ENCODE measurements at places on chromosomes 16 and 17.
A peak's percentile ranks its signal among the peaks of the same experiment; 100 is the strongest.

DNA sequence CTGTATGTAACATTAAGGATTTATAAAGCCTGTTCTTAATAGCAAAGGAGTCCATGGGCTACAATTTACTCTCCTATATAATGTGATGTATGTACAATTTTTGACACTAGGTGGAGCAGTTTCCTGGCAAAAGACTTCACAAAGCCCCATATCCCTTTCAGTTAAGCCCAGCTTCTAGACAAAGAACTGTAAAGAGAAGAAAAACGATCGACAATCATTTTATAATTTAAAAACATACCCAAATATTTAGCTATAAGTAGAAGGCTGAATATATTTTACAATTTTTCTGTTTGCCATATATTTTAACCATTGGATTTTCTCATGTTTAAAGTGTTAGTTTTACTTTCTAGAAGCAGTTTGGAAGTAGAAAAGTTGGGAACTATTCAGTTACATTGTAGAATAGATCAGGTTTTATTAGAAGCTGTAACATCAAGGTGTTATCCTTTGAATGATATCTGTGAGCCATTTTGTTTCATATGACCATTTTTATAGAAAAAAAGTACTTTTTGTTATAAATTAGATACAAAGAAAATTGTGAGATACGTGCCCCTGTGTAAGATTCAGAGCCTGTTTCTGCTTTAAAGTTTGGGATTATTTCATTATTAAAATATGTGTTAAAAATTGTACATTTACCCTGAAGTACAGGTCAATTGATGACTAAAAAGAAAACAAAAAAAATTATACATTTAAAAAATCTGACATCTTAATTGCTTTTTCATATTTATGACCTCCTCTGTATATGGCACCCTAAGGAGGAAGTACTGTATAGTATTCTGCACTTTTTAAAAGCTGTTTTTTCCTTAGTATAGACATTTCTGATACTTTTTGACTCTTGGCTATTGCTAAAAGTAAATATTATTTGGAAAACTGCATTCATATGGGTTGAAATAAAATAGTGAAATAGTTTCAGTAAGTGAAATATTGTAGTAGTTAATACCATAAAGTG, 46.3 kb downstream of the VMP1 start:
- no peak for DNase-seq

- no peak for DNase-seq
Measured at GRCh38 chr16:66503030-66503429, 46.9 kb downstream of the TK2 start.

DNA sequence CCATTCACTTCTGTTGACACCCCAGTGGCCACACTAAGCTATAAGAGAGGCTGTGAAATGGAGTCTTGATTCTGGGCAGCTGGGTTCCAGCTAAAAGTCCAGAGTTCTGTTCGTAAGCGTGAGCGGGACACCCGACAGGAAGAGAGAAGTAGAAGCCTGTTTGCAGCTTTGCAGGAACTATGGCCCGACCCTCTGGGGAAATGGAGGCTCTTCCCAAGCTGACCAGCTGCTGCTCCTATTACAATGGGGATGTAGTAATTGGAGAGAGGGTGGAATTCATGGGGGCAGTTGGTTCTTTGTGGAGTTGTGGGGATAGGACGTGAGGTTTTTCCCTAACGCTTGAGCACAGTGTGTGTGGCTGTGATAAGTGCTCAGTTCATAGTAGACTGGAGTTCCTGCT, 28.4 kb downstream of the UBALD1 start:
- no peak for DNase-seq

- DNase-seq: no peak
Measured at GRCh38 chr16:56415875-56416274, 9.5 kb downstream of the AMFR start.

GRCh38 chr16:71627731-71628181, 1.8 kb downstream of the MARVELD3 start:
- no peak for DNase-seq

GRCh38 chr17:50953831-50954601, 87.9 kb upstream of the TOB1 start:
- no peak for DNase-seq

- no peak for DNase-seq
Measured at GRCh38 chr17:17888821-17889220, 52.0 kb upstream of the SREBF1 start.

GRCh38 chr17:79997011-79997660, 38.5 kb downstream of the TBC1D16 start:
- peak; percentile 50 for DNase-seq

DNA sequence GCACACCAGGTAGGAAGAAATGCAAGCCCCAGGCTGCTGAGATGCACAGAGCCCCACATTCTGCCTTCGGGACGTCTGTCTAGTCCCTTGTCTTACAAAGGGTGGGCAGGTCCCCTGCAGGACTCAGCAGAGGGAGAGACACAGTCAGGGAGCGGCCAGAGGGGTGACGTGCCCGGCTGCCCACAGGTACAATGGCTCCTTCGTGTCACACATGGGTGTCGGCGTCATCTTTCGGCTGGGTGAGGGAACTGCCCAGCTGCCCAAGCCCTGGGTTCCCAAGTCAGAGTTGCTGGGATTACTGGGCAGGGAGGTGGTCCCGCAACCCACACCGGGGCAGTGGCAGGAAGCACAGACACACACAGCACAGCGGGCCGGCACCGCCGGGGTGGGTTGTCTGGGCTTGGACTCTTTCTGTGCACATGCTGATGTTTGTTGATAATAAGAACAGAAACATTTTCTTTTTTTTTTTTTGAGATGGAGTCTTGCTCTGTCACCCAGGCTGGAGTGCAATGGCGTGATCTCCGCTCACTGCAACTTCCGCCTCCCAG, 80.6 kb downstream of the JPH3 start:
- DNase-seq: no peak

- no peak for DNase-seq
Measured at GRCh38 chr16:69595127-69596036, 29.6 kb downstream of the NFAT5 start.

DNA sequence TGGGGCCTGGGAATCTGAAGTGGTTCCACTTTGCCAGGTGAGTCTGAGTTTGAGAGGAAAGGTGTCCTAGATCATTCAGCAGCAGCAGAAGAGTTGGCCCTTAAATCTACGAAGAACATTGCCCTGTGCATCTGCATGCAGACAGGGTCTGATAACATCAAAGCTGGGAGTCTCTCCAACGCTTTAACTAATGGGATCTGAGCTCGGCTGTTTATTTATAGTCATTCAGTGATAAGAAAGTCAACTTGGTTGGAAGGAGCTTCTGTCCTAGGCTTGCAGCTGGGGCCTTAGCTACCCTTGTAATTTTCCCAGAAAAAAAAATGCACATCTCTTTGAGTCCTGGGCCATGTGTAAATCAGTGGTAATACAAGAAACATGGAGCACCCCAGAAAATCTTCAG, 418.0 kb upstream of the HSBP1 start:
- DNase-seq: no peak

- no peak for DNase-seq
Measured at GRCh38 chr17:68819465-68819864, 135.7 kb downstream of the ABCA8 start.

- DNase-seq: no peak
Measured at GRCh38 chr17:50681263-50682200, 26.2 kb downstream of the ANKRD40 start.

DNA sequence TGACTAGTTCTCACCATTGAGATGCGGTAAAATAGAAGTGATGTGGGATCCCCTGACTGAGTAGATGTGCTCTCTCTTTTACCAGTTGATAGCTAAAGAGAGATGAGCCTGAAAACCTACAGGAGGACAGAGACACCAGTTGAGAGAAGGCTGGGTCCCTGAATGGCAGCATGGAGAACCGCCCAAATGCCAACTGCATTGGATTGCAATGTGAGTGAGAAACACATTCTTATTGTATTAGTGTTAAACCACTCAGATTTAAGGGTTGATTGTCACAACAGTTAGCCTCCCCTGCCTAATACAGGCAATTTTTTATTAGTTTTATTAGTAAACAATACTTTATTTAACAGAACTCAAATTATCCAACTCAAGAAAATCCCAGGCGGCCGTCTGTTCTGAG, 61.2 kb downstream of the SPACA3 start:
- DNase-seq: no peak

DNA sequence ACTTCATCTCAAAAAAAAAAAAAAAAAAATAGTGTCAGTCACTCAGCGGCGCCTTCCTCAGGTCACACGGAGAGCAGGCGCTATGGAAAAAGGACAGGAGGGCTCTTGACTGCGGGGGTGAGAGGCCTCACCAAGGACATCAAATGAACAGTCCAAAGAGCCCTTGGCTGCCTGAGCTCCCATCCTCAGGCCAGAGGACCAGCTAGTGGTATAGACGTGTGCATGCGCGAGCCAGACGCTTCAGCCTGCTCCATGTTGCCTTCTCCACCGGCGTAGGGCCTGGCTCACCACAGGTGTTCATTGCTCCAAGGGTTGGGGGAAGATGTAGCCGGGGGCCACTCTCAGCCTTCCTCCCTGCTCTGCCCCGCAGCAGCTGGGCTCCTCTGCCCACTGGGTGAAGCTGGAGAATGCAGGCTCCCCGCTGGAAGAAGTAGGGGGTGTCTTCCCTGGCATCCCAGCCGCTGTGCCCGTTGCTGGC, 65.8 kb upstream of the PLCG2 start:
- DNase-seq: no peak

DNA sequence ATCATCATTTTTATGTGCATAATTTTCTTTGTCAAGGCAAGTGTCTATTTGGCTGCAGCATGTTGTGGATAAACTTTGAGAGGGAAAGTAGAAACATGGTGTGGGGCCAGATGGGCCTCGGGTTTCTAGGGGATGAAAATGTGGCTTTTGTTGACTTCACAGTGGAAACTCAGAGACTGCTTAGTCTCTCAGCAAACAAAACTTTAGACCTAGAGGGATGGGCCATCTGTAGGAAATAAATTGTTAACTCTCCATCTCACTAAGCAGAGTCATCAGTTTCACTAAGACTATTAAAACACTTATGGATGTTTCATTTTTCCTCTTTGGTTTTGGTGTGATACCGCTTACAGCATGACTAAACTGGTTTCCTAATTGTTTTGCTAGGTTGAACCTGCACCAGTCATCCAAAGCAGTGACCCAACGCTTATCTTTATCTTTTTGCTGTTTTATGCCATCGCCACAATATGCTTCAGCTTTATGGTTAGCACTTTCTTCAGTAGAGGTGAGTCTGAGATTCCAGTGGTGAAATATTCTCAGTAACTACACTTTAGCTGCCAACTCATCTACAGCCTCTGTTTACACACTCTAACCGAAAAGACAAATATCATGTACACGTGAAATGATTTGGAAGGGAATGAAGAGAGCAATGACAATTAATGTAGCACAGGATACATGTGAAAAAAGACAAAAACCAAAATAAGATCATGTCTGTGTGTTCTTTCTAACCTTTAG, 60.6 kb upstream of the CRYM start:
- no peak for DNase-seq

GRCh38 chr16:8712589-8713361, 38.4 kb downstream of the ABAT start:
- no peak for DNase-seq

DNA sequence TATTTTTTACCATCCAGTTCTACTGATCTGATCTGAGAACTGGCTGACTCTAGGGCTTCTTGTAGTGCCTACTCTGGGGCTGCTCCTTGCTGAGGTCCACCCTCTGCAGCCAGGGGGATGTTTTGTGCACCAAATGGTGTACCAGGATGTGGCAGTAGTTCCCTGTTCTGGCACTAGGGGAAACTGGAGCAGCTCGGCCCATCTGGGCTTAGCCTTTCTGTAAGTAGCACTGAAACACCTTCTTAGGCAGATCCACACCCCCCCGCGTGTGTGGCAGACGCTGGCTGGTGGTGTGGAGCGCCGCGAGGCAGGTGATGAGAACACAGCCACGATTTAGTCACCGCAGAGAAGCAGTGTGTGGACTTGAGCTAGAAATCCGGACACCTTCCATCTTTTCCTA, 17.0 kb downstream of the DUSP14 start:
- DNase-seq: no peak

All from stimulated activated CD4-positive, alpha-beta T cell treated with anti-CD3 and anti-CD28 coated beads, Interleukin-4, amount 100 ng/mL, for 48 hours (primary cell).